ENCODE measurements at places on chromosomes 5 and 9.

- no peak for DNase-seq
These were observed 422.2 kb upstream of the TLE4 start for GRCh38 chr9:79149585-79149984.

- no peak for DNase-seq
These were observed 431.0 kb upstream of the TLE4 start for GRCh38 chr9:79140751-79141150.

GRCh38 chr5:58224661-58225060 is 235.2 kb downstream of the PLK2 start:
- no peak for DNase-seq

- DNase-seq, result no peak
These were observed 14.9 kb downstream of the IL4 start for GRCh38 chr5:132688536-132689339.

DNA sequence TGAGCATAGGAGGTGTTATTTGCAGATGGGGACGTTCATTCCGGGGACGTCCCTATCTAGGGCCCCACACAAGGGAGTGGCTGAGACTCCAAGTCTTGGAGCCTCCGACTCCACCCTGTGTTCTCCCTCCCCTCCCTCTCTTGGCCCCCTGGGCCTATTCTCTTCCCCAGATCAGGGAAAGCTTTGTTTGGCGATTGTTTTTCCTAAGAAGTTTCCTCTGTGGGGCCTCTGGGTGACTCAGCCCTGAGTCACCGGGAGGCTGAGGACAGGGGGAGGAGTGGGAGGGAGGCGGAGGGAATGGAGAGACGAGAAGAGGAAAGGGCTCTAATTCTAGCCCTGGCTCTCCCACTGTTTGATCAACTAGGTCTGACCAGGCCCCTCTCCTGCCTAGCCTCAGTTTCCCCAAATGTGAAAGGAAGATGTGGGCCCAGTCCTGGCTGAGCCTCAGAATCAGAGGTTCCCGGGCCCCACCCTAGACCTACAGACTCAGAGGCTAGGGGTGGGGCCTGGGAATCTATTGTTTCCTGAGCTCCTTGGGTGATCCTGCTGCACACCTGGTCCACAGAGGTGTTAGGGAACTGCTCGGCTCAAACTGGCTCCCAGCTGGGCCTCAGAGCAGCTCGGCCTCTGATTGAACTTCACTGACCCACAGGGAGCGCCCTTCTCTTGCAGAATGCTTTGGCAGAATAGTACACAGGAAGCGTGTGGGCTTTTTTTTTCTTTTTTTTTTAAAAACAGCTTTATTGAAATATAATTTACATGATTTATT is 19.2 kb downstream of the GSN start:
- peak; percentile 97 for DNase-seq

- DNase-seq, result no peak
These were observed 145.8 kb downstream of the TMC1 start for GRCh38 chr9:72667181-72667580.

DNA sequence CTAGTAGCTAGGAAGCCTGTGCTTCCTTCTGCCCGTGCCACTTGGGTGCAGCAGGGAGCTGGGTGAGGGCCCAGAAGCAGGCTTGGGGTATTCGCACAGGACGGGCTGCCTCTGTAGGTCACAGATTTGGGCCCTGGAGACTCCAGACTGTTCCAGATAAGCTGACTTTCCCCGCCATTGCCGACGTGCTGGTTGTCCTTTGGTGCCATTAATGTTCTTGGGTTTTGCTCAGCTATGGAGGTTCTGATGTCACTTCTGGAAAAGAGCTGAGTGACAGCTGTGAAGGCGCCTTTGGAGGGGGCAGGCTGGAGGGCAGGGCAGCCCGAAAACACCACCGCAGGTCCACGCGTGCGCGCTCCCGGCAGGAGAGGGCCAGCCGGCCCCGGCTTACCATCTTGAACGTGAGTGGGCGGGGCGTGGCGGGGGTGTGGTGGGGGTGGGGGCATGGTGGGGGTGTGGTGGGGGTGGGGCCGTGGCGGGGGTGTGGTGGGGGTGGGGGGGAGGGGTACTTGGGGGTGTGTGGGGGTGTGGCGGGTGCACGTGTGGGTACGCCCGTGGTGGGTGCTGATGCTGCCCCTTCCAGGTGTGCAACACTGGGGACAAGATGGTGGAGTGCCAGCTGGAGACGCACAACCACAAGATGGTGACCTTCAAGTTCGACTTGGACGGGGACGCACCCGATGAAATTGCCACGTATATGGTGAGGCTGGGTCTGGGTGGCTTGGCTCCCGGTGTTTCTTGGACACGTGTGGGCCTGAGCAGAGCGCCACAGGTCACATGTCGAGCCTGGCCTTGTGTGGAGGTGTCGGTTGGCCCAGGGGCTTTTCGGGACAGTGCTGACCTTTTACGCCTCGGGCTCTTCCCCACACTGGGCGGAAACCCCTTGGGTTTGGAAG is 79.6 kb downstream of the WNK2 start:
- DNase-seq, result no peak

DNA sequence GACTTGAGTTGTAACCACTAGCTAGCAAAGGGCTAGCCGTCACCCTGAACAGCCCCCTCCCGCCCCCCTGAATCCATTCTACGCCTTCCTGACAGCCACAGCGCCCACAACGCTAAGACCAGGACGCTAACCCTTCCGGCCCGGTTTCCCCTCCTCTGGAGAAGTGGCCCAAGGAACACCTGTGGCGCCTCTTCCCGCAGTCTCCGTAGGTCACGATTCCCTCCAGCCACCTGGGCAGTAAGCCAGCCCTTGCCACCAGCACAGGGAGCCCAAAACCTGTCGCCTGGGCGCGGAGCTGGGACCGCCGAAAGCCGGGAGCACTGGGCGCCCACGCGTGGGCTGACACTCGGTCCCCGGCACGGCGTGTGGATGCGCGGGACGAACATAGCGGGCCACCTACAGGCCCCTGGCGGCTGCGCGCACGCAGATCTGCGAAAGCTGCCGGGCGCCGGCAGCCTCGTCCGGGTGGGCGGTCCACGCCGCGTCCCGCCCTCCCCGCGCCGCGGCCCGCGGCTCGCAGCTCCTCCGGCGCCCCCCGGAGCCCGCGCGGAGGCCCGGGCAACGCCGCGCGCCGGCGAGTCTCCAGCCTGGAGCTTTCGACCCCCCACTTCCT is 596 bp downstream of the IRF1 start:
- DNase-seq, result peak; percentile 45

DNA sequence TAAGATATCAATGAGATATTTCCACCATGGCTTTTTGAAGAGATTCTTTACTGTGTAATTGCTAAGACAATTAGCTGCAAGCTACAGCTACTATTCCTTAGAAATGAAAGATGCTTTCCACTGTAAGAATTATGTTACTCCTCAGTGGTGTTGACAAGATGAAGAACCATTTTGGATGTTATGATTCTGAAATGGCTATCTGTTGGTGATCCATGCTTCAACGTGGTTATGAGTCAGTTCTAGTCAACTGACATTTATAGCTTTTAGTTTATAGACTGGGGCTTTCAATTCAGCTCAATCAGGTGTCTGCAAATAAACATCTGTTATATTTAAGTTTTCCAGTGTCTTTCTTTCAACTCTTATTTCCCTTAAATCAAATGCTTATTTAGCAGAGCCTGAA is 93.7 kb downstream of the SGCD start:
- DNase-seq, result no peak

DNA sequence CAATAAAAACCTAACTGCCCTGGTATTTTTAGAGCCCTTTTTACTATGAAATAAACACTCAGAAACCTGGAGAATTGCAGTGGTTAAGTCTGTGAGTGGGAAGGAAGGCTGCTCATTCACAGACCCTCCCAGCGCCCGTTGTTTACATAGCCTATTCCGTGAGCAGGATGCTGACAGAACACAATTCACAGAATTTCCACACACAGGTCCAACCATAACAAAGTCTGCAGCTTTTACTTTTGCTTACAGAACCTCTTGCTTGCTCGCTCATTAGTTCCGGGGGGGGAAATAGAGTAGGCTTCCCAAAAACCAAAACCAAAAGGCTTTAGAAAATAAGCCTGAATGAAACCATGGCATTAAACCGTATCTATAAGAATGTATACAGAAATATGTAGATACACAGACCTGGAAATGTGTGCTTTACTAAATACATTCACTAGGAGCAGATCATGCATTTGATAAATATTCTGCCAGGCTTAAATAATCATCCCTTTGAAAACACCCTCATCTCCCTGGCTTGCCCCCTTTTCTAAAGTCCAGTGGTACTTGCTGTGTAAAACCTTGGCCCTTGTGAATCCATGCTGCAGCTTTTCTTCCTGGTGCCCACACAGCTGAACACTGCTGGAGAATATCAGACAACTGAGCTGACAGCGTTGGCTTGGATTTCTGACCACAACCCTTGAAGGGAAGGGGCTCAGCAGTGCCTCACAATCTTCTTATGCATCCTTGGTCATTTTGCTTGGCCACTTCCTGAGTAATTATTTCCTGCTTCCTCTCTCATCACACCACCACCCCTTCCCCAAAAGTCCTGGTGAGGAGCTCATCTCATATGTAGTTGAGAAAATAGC is 128.0 kb downstream of the FANCC start:
- DNase-seq, result no peak

DNA sequence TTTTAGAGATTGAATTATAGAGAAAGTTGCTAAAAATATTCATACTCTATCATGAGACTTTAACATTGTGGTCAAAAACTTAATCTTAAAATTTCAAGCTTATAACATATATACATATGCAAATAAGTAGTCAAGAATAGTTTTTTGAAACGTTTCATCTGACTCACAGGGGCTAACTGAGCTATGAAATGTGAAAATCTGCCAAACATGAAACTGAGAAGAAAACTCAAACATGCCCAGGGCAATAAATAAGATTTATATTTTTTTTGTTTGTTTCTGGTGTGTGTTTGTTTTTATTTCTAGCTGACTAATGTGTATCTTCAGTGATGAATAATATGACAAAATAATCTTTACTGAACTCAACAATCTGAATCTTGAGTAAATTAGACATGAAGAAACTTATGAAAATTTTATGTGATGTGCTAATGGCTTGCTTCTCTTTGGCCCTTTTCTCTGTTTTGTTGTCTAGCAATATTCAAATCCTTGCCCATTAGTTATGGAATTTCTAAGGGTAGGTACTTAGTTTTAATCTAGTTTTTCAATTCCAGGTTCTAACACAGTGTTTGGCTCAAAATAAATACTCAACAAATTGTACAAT is 99.9 kb downstream of the FAM174A start:
- DNase-seq, result no peak

GRCh38 chr5:402615-403359 is 40.2 kb upstream of the EXOC3 start:
- no peak for DNase-seq

DNA sequence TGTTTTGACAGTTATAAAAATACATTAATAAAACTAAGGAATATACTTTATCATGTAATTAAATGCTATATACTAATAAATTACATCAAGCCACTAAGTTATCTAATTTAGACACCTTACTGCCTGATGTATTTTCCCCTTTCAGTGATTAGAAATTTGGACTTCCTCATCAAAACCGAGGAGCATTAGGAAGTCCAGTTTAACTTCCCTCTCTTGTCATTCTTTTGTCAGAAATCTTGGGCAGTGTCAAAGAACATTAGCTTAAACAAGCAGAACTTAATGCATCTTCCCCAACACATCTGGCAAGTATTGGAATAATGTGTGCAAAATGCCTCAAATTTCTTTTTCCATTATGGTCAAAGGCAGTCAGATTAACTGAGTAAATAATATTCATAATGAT is 81.6 kb downstream of the PLPP1 start:
- DNase-seq, result no peak

DNA sequence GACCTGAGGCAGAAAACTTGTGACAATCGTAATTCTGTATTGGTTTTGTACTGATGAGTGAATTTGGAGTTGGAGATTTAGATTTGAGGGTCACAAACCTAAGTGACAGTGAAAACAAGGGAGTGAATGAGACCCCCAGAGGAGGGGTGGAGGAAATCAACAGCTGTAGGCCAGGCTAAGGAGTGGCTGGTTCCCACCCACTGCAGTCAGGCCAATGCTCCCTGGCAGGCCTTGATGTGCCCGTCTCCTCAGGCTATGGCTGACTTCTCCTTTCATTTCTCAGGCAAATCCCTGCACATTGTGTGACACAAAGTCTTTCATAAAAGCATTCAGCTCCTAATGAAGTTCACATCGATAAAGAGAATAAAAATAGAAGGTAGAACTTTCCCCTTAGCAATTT is 557.6 kb downstream of the CETN3 start:
- no peak for DNase-seq

DNA sequence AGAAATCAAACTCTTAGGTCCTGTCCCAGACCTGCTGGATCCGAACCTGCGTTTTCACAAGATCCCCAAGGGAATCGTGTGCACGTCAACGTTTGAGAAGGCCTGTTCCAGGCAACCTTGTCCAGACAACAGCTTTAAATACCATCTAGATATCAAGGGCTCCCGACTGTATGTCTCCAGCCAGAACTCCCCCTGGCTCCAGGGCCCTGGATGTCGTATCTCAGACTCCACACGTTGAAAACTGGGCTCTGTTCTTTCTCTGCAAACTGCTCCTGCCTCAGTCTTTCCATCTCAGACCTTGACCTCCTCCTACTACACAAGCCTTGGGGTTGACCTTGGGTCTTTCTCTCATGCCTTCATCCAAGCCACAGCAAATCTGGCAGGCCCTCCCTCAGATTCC is 5.8 kb upstream of the ENG start:
- no peak for DNase-seq

DNA sequence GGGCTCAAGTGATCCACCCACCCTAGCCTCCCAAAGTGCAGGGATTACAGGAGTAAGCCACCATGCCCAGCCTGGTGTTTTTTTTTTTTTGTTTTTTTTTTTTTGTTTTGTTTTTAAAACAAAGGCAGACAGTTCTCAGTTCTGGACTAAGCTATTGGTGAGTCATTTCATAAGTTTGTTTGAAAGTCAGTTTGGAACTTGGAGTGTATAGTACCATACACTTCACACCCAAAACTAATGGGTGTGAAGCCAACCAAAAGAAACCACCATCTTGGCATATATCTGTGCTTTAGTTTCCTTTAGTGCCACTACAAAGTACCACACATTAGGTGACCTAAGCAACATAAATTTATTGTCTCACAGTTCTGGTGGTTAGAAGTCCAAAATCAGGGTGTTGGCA is 13.4 kb downstream of the MAST4 start:
- no peak for DNase-seq

DNA sequence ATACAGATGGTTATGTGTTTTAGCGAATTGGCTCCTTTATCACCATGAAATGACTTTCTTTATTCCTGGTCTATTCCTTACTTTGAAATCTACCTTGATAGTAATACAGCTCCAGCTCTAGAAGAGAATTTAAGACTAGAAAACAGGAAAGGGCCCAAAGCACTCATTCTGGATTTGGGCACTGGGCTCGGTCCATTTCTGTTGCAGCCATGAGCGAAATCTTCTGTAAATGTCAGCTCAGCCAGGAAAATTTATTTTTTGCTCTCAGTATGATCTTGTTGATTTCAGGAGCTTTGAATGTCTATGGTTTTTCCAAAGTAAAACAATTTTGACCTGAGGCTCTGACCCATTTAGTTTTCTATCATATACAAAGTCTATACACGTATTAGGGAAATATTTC is 104.1 kb downstream of the DIRAS2 start:
- no peak for DNase-seq

DNA sequence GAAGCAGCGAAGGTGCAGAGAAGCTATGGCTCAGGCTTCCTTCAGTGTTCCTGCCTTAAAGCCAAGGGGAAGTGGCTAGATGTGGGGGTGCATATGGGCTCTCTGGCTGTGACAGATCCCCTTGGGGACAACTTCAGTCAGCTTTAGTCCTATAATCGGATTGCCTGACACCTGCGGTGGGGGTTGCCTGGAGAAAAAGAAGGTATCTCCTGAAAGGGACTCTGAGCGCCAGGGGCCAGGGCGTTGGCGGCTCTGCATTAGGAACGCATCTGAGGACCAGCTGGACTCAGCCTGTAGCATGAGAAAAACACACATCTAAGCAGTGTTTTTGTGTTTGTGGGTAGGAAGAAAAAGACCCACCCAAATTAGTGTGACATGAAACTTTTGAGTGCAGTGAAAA is 84.3 kb upstream of the OTULINL start:
- DNase-seq, result no peak
